Head of caudate nucleus (tissue), 42 donors: ENCODE measurements at places on chromosomes 2 and 18.

DNA sequence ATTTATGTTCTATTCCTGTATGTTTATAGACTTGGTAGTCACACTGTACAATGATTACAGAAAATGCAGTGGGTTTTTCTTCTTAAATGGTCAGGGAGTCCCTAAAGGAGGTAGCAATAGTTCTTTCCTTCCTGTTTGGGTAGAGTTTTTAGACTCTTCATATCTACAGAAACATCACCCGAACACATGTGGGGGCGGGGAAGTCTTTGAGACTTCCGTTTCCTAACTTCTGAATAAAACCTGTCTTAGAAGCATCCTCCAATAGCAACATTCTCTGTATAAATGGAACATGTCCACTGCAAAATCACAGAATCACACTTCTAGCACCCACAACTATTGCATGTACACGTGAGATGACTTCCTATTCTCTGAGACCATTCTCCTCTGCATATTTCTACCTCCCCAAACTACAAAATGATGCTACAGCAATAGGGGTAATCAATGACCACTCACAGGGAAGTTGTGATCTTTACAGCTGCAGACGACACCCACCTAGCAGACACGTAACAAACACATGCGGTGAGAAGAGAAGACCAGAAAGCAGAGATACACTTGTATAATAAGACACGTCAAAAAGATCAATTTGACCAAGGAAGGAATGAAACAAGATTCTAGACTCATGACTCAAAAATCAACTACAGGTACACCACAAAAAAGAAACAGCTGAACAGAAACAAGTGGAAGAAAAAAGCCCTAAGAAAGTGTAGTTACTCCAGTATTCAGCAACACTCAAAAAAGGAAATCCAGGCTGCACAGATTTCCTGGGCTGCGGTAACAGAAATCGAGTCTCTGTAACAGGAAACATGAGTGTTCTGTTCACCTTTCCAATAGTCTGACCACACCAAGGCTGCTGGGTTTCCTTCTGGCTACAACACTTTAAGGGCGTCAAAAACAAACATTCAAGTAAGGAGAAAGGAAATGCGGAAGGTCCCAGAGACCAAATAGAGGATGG is 120.4 kb downstream of the ZNF516 start:
- no peak for DNase-seq

DNA sequence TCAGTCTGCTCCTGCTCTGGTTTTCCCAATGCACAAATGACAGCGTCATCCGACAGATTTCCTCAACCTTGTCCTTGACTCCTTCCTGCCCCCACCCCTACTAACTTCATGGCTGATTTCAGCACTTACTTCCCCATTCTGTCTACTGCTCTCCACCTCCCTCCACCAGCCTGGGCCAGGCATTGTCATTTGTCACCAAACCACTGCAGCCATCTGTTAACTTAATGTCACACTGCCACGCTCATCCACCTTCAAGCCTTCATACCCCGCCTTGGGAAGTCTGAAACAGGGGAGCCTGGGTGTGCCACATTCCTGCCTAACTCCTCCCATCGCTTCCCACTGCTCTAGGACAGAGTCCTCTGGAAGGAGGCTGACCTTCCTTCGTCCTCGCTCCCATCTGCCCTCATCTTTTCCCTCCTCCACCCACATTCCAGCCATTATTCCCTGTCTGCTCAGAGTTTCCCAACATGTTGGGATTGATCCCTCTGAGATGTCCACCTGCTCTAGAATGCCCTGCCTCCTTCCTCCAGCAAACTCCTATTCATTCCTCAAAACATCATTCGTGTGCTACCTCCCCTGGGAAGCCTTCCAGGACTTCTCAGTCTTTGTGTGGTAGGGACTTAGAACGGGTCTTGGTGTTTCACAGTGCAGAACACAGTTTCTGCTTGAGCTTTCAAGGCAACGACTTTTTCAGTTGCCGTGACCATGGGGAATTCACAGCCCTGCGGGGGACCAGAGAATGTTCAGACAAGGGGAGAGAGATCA is 42.2 kb upstream of the SMAD7 start:
- DNase-seq: peak; percentile 21

GRCh38 chr2:124501575-124502152 is 476.6 kb downstream of the CNTNAP5 start:
- no peak for DNase-seq

DNA sequence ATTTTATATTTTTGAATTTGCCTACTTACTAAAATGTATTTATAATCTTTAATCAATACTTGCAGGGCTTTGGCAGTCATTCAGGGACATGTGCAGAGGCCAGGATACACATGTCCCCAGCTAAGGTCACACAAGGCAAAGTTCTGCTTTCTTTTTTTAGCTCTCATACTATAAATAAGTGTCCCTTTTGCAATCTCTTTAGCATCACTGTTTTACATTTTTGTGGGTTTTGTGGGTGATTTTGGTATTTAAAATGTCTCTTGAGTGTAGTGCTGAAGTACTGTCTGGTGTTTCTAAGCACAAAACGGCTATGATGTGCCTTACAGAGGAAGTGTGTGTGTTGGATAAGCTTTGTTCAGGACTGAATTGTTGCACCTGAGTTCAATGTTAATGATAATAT is 309.0 kb upstream of the GULP1 start:
- no peak for DNase-seq

DNA sequence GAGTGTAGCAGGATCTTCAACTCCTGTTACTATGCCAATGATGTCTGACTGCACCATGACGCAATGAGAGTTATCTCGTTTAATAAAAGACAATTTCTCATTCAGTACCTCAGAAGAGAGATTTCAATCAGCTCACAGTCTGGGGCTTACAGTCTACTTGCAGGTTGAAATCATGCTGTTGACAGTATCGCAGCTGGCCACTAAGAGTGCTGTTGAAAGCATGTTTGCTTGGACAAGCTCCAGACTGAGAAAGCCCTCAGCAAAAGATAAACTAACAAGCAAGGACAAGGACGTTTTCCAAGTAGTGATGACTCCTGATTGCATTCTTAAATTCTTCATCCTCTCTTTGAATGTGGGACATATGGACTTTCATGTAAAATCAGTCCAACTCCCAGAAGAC is 145.2 kb upstream of the SYT4 start:
- DNase-seq: no peak

GRCh38 chr2:15223887-15224286 is 337.2 kb downstream of the NBAS start:
- DNase-seq: no peak

GRCh38 chr18:57533868-57534510 is 52.5 kb downstream of the FECH start:
- no peak for DNase-seq

- no peak for DNase-seq
Observed at GRCh38 chr2:101949304-101949703, 42.5 kb upstream of the IL1R2 start.

GRCh38 chr2:15634846-15635490 is 43.3 kb downstream of the DDX1 start:
- DNase-seq: no peak

GRCh38 chr2:206378835-206379234 is 64.5 kb upstream of the ADAM23 start:
- DNase-seq: no peak

DNA sequence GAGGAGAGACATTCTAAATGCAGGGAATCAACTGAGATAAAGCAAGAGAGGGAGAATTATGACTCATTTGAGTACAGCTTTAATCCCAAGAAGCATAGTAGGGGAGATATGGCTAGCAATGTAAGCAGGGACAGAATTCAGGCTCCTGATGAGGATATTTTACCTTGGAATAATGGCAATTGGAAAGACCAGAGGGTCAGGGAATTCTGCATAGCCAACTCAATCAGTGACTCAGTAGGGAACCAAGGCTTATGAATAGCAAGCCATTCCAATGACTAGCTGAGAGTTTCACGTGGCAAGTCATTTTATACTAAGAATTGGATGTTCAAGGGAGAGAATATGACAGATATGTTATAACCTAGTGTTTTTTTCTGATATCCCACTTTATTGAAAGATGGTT is 563.8 kb upstream of the NETO1 start:
- DNase-seq: no peak

DNA sequence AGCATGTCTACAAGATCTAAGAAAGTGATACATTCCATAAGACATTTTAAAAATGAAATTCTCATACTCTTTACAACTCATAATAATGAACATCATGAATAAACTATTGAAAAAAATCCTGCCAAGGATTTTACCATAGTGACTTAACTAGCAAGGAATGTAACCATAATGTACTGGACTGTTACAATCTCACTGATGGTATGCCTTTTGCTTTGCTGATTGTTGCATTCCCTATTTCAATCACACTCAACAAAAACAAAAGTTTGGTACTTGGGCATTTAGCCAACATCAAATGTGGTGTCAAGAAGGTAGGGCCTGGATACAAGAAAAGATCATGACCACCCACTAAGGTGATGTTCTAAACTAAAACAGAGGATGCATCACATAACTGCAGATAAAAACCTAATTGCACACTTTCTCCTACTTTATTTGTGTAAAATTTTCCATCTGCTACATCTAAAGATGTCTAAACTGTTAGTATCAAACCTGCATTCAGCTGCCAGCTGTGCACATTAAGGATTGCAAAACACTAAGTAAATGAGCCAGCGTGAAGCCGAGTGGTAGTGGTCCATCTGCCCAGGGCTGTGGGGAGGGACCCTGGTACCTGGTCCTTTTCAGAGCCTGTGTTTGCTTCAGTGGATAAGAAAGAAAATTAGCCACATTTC is 564.4 kb downstream of the ZEB2 start:
- DNase-seq: no peak

DNA sequence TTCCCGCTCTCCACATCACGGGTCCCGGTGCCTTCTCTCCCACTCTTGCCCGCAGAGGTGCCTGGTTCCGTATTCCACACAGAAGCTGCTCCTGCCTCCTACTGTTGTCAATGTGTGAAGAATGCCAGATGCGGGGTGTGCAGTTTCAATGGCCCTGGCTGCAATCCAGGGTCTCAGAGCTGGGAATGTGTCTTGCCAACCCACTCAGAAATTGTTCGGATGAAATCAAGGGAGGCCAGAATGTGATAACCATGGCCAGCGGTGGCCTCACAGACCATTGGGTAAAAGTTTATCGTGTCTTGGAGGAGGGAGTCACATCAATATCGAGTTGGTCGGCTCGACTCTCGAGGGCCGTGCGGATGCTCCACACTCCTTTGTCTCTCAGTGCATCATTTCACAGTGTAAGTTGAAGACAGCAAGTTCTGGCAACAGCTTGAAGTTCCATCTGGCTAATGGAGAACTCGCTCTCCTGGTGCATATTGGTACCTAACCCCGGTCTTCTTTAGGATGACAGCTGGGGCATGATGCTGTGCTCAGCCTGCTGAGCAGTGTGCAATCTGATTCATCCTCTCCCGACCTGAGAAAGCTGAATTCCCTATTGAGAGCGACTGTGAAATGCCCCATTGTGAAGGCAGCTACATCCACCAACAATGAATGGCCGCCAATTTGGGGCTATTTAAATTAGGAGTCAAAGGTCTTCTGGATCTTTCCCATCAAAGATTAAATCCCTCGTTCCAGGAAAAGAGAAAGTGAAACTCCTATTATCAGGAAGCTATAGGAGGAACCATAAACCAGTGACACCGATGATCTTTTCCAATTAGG is 389.0 kb downstream of the SOX11 start:
- peak; percentile 5 for DNase-seq

DNA sequence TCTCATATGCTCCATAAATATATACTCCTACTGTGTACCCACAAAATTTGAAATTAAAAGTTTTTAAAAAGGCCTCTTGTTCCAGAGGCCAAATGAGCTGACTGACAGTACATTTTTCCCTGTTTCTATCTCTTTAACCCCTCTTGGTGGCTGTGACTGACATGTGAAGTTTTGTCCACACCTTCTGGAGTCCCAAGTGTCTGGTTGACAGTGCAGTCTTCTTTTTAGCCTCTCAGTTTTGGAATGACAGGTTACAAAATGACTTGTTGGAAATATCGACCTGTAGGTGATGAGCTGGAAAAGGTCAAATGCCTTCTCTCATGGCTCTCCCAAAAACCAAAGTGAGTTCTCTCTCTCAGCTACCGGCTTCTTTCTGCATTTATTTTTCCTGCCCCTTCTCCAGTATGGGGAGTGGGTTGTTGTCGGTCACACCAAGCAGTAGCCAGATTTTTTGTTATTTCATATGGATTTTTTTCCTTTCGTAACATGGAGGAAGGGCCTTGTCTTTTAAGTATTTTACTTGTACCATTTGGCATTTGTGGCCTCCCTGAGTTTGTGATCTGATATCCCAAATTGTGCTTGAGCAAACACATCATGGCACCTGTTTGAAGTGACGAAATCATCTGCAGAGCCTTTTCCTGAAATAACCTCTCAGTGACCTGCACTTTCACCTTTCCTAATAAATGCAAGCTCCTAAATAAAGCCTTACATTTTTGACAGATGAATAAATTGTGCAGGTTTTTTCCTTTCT is 143.9 kb downstream of the ESCO1 start:
- no peak for DNase-seq
